ENCODE measurements at places on chromosomes 5 and 9.

GRCh38 chr9:121581786-121582600, 69.4 kb upstream of the DAB2IP start:
- DNase-seq, result no peak

DNA sequence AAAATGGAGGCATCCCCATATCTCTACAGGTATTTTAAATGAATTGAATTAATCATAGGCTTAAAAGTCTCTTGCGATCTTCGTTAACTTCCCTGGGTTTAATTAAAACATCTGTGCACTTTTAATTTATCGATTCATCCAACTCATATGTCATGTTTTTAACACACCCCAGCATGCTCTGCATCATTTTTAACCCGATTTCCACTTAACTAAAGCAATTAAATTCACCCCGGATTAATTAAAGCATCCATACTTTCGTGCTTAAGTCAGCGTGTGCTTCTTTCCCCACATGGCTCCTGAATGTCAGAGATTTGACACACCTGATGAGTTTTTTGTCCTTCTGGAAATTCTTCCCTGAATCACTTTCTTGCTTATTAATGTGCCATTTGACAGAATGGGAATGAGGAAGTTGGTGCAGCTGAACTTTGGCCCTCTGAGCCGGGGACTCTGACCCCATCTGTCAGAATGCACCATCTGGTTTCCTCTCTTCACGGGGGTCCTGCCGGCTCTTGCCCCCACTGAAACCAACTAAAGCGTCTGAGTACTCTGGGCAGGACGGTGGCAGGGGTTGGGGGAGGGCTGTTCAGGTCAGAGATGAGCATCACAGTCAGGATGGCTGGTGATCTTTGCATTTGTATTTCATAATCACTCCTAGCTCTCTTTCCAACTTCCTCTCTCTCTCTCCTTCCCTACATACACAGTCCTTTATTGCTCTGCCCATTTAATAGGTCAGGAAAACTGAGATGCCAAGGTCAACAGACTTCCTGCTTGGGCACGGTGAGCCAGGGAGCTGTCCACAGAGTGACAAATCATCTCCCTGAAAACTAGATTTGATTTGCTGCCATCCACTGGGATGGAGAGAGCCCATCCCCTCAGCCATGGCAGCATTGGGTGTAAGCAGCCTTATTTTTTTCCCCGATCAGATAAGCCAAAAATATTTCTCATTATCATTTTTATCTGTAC, 180.3 kb upstream of the WWC1 start:
- no peak for DNase-seq

GRCh38 chr5:76325876-76326491, 77.1 kb upstream of the IQGAP2 start:
- DNase-seq, result no peak

DNA sequence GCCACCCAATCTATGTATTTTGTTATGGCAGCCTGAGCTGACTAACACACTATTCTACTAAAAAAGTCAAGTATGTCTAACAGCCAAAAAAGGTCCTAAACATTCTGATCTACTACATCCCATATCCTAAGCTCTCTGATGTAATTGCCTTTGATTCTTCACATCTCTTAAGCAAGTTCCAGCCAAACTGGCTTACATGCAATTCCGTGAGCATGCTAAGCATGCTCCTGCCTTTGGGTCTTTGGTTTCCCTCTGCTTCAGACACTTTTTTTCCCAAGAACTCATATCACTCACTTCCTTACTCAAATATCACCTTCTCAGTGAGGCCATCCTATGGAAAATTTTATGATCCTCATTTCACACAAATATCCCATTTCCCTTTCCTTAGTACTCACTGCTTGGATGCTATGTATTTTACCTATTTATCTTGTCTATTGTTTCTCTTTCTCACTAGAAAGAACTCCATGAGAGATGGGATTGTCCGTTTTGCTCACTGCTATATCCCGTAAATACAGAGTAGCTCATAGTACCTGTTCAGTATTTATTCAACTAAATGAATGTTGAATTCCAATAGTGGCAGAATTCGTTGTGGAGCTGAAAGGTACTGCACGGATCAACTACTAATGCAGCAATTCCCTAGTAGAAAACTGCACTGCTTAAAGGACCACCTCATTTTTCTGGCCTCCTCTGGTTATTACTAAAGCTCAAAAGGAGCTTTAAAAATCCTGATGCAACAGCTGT, 2.3 kb upstream of the SLC12A2 start:
- no peak for DNase-seq

DNA sequence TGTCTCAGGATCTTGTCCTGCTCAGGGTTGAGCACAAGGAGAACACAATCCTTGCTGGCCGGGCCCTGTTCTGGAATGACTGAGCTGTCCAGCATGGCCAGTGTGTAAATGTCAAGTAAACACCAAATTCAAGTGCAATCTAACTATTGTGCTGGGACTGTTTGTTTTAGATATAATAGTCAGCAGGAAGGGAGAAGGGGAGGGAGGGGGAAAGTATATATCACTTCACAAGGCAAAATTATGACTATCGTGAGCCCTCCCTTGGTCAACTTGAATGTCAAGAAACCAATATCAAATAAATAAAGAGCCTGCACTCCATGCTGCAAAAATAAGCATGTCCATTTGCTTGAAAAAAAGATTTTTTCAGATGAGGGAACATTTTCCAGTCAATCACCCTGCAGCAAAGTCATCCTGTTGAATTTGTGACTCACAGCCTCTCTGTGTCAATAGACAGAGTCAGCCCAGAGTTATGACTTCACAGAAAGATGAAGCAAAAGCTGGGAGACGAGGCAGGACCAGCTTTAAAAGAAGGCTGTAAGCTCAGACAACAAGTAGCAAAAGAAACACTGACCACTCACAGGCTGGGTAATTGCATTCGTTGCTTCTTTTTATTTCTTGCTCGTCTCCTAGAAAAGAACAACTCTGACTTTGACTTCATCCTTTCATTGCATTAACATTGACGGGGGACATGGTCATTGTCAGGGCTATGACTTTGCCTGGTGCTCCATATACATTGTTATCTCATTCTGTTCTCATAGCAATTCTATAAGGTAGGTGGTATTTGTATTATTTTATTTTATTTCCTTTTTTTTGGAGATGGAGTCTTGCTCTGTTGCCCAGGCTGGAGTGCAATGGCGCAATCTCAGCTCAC, 15.3 kb upstream of the KLF4 start:
- no peak for DNase-seq

GRCh38 chr9:134942788-134943184, 25.1 kb upstream of the FCN1 start:
- no peak for DNase-seq

DNA sequence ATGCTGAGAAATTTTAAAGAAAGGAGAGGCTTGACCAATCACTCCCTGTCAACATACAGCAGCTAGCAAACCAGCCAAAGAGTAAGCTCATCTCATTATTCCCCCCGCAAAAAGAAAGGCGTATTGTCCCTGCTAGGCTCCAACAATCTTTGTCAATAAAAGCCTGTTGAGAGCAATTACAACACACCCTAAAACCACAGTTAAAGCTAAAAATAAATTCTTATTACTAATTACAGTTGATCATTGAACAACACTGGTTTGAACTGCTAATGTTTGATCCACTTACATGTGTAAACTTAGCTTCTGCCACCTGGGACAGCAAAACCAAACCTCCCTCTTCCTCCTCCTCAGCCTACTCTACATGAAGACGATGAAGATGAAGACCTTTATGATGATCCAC, 151.2 kb downstream of the TSSK1B start:
- no peak for DNase-seq

DNA sequence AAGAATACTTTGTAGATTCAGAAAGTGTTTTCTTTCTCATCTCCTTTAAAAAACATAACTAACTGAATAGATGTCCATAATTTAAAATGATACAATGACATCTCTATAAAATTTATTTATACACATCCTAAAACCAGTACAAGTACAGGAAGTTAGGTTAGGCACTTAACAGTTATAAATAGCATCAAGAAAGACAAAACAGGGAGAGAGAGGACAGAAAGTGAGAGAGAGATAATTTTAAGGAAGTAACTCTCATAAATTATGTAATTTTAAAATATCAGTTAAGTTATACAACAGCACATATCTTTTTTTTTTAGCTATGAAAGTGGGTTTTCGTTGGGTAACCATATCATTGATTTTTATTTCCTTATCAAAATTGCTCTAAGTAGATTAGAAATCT, 1068.6 kb downstream of the TAF11L14 start:
- no peak for DNase-seq

GRCh38 chr9:120345379-120345778, 234.6 kb downstream of the CDK5RAP2 start:
- no peak for DNase-seq
